Stimulated activated CD8-positive, alpha-beta memory T cell treated with anti-CD3 and anti-CD28 coated beads, Interleukin-4, amount 100 ng/mL, for 1 hour (primary cell): ENCODE measurements at places on chromosomes 1 and 21.

DNA sequence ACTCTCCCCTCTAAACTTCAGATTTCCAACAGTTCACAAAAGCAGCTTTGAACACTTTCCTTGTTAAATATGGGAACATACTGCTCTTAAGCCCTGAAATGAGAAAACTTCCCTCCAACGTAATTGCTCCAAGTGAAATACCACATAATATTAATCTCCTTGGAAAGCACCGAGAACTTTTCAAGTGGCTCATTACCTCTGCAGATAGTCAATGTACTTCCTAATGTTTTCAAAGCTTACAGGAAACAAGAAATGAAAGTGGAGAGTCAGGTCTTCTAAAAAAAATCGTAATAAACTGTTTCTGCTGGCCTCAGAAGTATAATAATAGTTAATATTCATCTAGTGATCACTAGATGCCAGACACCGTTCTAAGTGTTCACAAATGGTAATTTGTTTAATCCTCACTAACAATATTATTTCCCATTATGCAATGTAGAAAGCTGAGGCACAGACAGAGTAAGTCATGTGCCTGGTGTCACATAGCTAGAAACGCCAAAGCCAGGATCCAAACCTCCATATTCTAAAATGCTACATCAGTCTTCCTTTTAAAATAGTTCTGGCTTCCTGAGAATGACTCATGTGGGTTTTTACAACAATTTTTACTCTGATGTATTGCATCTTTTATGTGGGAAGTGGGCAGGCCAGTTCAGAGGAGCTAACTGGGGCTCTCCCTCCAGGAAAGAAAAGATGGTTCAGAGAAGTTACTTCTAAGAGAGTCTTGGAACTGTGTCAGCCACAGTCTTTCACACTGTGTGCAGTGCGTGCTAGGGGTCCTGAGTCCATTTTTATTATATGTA is 177.2 kb downstream of the PLPPR4 start:
- DNase-seq = no peak

- DNase-seq = no peak
Measured at GRCh38 chr1:110816945-110817344, 56.0 kb upstream of the CD53 start.

GRCh38 chr1:223838125-223838854 is 7.5 kb downstream of the TP53BP2 start:
- no peak for DNase-seq

GRCh38 chr1:118960026-118960561 is 28.0 kb downstream of the TBX15 start:
- DNase-seq = no peak

- DNase-seq = no peak
Measured at GRCh38 chr1:246533371-246533905, 26.4 kb upstream of the SMYD3 start.

DNA sequence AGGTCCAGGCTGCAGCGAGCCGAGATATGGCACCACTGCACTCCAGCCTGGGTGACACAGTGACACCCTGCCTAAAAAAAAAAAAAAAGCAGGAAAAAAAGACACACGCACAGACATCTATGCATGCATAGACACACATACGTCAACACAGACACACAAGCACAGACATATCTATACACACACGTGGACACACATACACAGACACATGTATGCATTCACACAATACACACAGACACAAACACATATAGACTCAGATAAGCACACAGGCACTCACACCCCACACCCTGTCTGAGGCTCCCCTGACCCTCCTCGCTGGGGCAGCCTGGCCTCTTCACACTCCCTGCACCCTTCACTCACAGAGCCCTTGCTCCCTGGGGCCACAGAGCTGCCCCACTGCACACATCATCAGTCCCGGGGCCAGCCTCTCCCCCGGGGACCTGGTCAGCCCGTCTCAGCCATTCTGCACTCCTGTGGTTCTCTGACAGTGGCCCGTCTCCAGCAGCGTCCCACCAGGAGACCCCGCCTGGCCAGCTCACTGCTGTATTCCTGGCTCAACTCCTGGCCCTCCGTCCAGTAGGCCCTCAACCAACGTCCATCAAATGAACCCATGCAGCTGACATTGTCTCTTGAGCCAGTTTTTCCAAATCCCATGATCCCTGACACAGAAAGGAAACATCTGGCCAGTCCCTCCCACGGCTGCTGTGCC is 4.6 kb upstream of the PRKCZ start:
- DNase-seq = no peak

GRCh38 chr1:5911871-5912271 is 80.4 kb downstream of the NPHP4 start:
- DNase-seq = no peak

- DNase-seq = no peak
Measured at GRCh38 chr1:39261712-39262221, 57.3 kb downstream of the MACF1 start.

DNA sequence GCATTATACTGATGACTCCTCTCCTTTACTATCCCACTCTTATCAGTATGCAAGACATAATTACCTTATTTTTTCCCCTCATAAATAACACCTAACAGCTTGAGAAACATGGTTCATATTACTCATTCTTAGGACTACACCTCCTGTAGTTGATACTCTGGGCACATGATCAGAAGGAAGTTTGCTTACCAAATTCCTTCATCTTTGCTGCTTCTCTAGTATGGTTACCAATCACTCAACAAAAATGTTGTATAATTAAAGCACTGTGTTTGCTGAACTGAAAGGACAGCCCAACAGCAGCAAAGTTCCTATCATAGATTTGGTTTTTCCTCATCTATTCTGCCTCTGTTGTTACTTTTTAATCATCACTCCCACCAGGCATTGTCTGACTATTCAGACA is 586.3 kb downstream of the LRRIQ3 start:
- no peak for DNase-seq

GRCh38 chr1:112257043-112257835 is 138.8 kb upstream of the CTTNBP2NL start:
- DNase-seq = no peak

- DNase-seq = no peak
Measured at GRCh38 chr1:43671626-43672330, 21.8 kb downstream of the KDM4A start.

- DNase-seq = no peak
Measured at GRCh38 chr1:162207862-162208261, 138.4 kb downstream of the NOS1AP start.

DNA sequence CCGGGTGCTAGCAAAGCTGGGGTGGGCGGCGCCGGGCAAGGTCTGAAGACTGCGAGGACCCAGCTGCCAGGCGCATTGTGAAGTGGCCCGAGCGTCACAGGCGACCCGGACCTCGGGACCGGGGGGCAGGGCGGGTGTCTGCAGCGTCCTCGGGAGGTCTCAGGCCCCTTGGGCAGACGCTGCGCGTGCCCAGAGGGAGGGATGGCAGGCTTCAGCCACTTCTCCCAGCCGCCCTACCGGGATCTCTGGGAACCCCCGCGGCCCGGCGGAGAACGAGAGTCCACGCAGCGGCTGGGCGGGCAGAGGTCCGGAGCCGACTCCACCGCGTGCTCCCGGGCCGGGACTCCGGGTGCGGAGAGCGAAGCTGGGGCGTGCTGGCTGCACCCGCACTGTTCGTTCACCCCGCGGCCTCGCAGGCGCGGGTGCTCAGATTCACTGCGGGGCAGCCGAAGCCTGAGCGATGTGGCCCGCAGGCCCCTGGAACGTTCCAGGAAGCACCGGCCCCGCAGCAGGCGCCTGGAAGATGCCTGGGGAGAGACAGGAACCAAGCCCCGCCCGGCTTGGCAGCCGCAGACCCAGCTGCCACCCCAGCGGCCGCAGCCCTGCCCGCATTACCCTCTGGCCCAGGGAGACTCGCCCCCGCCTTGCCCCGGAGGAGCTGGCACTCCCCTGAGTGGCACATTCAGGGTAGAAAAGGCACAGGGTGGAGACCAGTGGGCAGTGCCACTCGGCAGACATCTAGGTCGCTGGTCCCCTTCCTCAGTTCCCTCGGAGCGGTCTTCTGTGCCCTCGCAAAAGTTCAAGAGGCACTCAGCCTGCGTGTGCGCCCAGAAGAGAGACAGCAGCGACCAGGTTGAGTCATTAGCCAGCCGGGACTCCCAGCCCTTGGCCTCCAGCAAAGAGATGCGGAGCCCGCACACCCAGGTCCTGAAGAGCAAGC is at the start of gene CCDC185:
TSS of gene CCDC185 (plus strand) at position 141 of the 940 bp plus-strand sequence. CDS start at position 202, 61 bp downstream.
- no peak for DNase-seq

GRCh38 chr1:4407851-4408250 is 246.6 kb upstream of the AJAP1 start:
- DNase-seq = no peak

DNA sequence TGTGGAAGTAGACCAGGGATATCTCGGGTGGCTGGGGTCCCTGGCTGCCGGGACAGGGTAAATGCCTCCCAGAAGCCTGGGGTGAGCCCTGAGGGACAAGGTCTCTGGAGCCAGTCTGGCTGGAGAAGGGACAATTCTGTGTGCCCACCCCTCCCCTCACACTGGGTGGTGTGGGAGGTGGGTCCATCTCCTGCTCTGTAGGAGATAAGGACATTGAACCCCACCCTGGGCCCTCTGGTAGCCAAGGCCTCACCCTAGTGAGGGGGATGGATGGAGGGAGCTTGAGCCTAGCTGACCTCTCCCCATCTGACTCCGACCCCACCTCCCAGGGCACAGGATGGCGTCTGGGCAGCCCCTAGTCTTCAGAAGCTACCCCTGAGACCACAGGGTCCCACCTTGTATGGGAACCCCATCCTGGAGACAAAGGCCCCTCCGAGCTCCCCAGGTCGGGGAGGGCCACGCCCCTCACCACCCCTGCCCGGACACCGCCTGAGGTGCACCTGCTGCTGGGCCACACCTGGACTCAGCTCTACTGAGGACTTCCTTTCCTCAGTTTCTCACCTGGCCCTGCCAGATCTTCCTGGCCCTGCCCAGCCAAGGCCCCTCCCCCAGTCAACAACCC is 4.3 kb downstream of the AGRN start:
- no peak for DNase-seq

- no peak for DNase-seq
Measured at GRCh38 chr1:8448911-8449661, 131.2 kb downstream of the SLC45A1 start.

DNA sequence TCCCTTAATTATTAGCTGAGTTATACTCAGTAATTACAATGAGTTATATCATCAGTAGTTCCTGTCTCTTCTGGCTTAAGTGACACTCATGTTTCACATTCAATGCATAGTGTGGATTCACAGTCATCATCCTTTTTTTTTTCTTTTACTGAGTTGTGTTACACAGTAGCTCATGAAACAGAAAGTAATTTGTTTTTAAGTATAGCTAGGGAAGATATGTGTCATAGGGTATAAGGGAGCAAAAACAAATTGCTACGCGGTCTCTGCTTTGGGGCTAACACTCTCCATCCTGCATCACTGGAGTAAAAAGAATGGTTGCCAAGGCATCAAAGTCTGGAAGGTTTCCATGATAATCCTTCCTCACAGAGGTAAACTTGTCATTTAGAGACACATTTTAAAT is 971.7 kb upstream of the NCAM2 start:
- DNase-seq = no peak

- no peak for DNase-seq
Measured at GRCh38 chr21:26800970-26801431, 44.2 kb downstream of the ADAMTS1 start.

GRCh38 chr1:231964961-231965360 is 338.4 kb downstream of the DISC1 start:
- DNase-seq = no peak

GRCh38 chr1:239930686-239931262 is 160.9 kb upstream of the FMN2 start:
- no peak for DNase-seq
